ENCODE measurements at places on chromosomes 6 and 20.

- no peak for DNase-seq
Observed at GRCh38 chr20:36929290-36929689, 22.2 kb downstream of the SAMHD1 start.

DNA sequence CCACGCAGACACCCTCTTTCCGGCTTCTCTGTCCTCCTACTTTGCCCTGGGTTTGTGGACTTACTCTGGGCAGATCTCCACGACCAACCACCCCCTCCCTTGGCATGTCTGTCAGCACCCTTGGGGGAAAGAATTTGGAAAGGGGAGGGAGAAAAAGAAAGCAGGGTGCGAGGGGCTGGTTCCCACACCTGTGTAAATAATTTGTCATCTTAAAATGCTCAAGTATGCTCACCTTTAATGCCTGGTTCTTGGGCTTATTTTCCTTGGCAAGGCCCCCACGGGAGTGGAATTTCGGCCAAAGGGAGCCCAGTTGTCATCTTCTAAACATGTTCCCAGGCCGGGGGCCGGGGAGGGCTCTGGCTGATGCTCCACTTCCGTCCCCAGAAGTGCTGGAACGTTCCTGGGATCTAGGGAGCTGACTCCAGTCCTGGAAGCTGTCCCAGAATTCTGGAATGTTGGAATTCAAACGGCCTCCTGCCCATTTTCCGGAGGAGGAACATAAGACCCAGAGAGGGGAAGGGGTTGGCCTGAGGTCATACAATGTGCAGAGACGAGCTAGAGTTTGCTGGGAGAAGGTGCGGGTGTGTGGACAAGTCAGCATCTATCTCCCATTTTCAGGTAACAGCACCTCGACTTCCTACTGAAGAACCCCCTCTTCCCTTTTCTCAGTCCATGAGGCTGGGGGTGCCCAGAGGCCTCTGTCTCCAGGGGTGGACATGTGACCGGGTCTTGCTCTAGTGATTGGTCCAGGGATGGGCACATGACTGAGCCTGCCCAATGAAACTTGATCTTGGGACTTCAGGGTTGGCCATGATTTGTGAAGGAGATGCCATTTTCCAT, 122.3 kb downstream of the CEBPB start:
- no peak for DNase-seq

- DNase-seq, result peak; percentile 41
Observed at GRCh38 chr6:10555625-10556309, 34.6 kb downstream of the GCNT2 start.

GRCh38 chr6:4794140-4794707, 18.0 kb downstream of the CDYL start:
- peak; percentile 29 for DNase-seq

- no peak for DNase-seq
Observed at GRCh38 chr6:55557146-55557545, 21.8 kb downstream of the HMGCLL1 start.

DNA sequence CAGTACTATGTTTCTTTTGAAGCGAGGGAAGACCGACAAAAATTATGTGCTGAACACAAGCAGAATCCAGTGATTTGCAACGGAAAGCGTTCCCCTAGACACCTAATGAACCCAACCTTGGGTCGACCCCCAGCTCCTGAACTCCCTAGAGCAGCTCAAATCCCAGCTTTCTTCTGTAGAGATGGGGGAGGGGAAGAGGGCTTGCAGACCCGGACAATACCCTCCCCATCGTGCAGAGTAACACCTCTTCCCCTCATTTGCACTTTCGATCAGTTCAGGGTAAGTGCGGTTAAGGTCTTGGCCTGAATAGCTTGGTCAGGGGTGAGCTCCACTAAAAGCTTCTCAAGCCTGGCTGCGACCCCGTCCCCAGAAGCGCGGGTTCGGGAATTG, 404 bp downstream of the CEP162 start:
- DNase-seq, result no peak
